ENCODE measurements at places on chromosomes 6 and 20.

- DNase-seq = no peak
These were observed 34.2 kb downstream of the ABHD12 start for GRCh38 chr20:25356271-25356933.

- DNase-seq = no peak
These were observed 404.6 kb downstream of the BTBD9 start for GRCh38 chr6:38234934-38235682.

DNA sequence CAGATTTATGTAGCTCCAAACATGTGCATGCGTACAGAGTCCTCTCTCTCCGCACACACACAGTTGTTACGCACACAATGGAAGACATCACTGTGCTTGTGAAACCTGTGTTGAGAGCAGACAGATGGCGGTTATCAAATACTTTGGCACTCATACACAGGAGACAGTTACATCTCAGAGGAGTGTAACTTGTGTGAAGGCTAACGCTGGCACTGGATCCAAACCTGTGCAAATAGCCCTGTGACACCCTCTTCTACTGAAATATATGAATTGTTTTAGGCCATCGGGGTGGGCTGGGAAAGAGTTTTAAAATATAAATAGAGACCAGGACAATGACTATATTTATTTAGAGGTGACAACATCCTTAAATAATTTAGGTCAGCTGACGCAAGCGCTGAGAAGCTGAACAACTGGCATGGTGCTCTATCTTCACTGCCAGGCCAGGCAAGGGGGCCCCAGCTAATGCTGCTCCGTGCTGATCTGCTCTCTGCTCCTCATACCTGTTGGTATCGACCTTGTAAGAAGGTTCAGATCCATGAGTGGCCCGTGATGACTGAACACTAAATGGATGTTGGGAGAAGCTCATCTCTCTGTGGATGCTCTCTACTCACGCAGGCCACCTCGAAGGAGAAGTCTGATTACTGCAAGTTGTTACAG is 69.4 kb downstream of the FOXC1 start:
- no peak for DNase-seq

DNA sequence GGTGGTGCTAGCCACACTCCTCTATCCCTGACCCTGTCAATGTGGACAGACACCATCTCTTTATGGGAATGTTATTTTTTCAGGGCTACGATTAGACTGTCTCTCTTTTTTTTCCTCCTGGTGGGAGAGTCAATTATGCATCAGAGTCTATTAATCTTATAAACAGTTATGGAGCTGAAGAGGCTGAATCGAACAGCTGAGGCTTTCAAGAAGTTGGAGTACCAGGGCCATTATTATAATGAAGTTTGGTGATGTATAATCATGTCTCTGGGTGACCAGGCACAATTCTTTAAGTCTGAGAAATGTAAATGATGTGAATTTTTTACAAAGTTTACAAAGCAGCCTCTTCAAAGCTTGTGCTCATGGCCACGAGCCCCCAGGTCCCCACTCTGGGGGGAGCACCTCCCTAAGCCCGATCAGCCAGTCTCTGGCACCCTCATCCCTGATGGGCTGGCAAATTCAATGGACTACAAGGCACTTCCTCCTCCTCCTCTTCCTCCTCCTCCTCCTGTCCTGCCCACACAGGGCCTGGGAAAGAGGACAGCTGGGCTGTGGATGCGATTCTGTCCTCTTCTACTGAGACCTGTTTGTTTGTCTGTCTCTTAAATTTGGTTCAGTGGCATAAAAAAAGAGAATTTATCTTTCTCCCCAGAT is 43.9 kb upstream of the QKI start:
- no peak for DNase-seq

GRCh38 chr6:15247500-15248450 is 1.9 kb downstream of the JARID2 start:
- DNase-seq = no peak

DNA sequence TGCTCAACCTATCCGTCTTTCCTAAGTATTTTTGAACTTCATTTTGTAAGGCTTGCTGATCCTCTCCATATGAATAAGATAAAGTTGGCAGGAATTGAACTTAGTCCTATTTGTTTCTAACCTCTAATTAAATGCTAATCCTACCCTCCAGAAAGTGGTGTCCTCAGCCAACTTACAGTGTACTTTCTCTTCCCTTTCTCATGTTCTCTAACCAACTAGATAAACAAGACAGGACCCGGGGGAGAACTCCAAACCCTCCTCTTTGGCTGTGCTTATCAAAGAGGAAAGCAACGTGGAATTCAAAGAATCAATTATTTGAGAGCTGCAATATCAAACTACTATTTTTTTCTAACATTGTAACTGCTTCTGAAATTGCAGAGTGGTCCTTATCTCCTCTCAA is 56.5 kb upstream of the NRSN1 start:
- no peak for DNase-seq

DNA sequence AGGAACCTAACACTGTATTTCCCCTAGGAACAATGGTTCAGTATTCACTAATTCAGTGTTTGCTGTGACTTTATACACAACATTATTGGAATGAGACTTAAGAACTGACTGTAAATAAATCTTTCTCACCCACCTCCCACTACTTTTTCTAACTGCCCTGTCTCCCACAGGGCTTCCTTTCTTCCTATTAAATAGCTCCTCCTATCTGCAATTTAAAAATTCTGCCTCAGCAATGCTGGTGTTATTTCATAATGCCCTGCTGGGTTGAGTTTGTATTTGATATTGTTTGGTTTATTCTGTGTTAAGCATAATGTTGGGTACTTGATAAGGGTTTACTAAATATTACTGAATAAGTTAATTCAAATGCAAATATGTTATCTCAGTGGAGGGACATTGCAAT is 573.1 kb upstream of the RNF217 start:
- DNase-seq = no peak

DNA sequence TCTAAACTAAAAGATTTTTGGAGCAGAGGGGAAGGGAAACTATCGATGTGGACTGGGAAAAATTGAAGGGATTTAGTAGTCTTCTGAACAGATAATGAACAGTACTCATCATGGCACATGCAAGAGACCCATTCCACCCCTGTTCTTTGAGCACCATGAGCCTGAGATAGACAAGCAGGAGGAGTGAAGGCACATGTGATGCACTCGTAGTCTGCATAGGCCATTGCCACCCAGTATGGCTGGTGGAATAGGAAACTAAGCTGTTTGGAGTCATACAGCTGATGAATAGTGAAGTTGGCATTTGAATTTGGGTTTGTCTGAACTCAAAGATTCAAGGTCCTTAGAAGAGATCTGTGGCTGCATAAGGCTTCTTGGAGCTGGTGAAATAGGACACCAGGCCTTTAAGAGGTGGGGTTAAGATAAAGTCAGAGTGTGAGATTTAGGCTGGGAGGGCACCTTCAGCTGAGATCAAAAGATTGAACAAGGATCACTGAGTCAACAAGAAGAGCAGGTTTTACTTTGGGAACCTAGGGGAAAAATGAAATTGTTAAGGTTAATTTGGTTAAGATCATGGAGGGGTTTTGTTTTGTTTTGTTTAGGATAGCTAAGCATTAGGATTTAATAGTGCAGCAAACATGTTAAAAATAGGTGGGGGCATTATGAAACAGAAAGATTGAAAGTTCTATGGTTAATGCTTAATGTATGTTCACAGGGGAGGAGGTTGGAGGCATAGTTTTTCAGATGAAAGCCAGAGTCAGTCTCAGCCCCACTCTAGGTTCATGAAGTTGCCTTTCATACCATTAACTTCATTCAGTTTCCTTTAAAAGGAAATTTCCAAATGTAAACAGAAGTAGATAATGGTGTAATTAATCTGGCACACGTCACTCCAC is 148.8 kb downstream of the ARID1B start:
- no peak for DNase-seq

DNA sequence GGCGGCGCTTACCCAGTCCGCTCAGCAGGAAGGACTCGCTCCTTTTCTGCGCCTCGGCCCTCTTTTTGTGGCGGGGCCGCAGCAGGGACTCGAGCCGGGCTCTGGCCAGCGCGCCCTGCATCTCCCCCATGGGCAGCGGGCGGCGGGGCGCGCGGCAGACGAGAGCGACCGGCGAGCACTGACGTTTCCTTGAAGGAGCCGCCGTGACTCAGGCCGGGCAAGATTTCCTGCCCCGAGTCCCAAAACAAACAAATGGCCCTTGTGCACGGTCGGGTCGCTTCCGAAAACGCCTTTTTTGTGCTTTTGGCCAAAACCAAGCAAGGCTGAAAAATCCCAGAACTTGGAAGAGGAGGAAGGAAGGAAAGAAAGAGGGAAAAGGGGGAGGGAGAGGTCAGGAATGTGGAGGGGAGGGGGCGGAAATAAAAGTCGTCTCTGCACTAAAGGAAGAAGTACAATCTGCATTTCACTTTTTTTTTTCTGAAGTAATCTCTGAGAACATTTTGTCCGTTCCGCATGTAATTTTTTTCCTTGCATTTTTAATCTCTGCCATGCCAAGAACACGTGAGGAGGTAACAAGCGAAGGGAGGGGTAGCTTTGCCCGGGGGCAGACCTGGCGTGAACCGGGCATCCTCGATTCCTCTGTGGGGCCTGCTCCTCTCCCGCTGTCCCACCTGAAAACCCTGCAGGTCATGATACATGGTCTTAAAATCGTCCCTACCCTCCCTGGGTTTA is 123.3 kb upstream of the SLC2A12 start:
- DNase-seq = no peak

DNA sequence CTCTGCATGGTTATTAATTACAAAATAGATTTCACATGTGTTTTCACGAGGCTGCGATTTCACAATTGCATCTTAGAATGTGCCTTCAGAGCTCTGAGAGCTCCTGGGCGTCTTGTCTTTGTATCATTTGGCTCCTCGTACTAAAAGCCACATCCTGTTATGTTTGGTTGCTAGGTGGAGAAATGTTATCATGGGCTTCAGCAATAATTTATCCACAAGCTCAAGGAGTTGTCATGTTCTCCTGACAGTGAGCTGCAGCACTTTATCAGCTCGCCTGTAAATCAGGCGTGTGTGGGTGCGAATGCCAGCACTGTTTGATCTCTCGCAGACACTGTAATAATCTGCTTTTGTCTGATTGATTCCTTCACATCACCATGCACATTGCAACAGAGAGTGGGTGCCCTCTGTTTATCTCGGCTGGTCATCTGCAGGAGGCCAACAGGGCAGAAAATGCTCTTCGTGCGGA is 218.6 kb upstream of the ZFP64 start:
- DNase-seq = no peak

DNA sequence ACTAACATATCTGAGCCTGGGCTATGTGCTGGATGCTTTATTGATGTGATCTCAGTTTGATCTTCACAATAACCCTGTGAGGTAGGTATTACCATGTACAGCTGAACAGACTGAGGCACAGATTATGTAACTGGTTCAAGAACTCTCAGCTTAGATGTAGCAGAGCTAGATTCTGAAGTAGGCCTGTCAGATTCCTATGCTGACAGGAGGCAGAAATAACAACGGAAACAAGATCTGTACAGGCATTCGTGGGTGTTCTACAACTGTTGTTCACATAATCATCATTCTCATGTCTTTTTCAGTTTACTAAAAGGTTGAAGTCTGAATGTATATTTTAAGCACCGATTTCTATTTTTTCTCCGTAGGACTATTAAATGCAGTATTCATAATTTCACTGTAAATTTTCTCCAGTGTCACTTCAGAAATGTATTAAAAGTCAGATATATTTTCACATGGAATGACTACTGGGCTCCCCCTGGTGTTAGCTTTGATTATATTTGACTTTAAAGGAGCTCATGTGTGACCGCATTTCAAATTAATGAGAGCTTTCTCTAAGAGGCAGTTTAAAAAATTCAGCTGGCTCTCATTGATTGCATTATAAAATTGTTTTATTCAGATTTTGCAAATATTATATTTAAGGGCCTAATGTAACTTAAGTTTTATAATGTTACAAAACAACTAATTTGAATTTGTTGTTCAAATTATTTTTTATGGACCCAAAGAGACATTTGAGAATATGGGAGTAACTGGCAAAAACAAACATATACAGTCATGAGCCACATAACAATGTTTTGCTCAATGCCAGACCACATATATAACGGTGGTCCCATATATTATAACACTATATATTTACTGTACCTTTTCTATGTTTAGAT is 36.4 kb upstream of the SLC17A4 start:
- DNase-seq = no peak

- DNase-seq = no peak
These were observed 222.1 kb upstream of the RREB1 start for GRCh38 chr6:6885521-6886170.

DNA sequence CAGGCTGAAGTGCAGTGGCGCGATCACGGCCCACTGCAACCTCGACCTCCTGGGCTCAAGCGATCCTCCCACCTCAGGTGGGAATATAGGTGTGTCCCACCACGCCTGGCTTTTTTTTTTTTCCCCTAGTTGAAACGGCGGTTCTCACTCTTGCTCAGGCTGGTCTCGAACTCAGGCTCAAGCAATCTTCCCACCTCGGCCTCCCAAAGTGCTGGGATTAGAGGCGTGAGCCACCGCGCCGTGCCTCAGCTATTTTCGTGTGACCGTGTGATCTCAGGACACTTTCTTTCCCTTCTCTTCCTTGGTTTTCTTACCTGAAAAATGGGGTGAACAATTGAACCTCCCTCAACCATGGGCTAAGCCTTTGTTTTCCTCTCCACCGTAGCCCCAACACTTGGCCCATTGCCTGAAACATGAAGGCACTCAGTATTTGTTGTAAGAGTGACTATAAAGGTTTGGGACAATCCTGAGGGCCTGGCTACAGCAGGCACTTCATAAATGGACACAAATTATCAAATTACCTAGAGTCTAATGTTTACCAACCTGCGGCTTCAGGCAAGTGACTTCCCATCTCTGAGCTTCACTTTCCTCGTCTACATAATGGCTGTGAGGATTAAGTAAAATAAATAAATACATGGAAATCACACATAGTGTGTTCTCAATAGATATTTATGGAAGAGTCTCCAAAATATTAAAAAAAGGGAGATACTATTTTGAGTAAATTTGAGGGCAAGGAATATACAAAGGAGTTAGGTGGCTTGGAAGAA is 31.4 kb upstream of the ID1 start:
- DNase-seq = no peak

GRCh38 chr6:131427434-131428058 is 145.5 kb upstream of the ARG1 start:
- DNase-seq = no peak

DNA sequence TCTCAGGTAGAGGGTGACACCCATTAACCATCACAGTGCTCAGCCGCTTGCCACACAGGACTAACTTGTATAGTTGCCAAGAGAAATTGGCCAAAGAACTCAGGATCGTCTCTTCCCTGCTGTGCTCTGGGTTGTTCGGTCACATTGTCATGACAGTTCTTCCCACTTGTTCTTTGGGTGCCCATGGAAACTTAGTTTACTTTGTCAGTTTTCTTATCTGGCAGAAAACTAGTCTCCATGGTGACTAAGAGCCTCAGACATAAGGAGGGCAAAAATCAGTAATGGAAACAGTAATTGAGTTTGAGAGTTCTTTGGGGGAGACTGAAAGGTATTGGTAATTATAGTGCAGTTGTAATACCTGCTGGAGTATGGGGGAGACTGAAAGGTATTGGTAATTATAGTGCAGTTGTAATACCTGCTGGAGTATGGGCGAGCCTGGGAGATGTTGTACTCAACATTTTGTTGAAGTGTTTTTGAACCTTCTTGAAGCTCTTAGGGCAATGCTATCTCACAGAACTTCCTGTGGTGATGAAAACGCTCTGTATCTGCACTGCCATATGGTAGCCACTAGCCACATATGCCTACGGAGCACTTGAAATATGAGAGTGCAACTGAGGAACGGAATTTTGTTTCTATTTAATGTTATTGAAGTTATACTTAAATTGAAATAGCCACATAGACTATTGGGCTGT is 95.2 kb upstream of the HDGFL1 start:
- no peak for DNase-seq
